Stomach (tissue), 19 donors: ENCODE measurements at places on chromosomes 4 and X. TPM values are rescaled to one million over a fixed set of nuclear protein-coding genes. Genes with fewer than 3 reads are reported as not detected.

DNA sequence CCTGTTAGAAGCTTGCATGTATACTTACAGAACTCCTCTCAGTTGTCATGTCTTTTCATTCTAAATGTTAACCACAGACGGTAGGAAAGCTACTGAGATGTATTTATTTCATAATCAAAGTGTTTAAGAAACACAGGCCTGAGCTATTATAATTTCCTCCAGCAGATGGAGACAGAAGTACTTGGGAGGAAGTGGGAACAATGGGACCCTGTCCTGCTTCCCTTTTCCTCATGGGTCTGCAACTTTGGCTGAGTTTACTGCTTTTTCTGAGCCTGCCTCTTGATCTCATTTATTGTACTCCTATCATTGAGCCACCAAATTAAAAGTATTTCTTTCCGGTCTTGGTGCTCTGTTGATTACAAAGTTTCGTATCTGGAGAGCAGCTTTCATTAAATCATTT lies 67.7 kb upstream of the SPANXN2 start:
- no peak for DNase-seq

GRCh38 chr4:153427363-153428071 lies 38.6 kb upstream of the TMEM131L start:
- no peak for DNase-seq

DNA sequence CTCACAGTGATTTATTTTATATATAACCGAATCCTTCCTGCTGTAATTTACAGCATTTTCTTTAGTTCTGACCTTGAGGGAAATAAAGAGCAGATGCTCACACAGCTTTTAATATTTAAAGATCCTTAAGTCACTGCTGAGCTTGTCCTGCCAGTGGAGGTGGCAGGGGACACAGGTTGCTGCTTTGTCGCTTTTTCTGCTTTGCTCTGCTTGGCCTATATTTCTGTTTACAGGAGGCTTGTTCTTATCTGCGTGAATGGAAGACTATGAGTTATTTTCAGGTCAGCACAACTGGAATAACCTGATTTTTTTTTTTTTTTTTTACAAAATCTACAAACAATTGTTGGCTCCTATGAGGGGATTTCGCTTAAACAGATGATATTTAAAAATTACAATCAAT lies 2.3 kb downstream of the TXK start:
- no peak for DNase-seq

DNA sequence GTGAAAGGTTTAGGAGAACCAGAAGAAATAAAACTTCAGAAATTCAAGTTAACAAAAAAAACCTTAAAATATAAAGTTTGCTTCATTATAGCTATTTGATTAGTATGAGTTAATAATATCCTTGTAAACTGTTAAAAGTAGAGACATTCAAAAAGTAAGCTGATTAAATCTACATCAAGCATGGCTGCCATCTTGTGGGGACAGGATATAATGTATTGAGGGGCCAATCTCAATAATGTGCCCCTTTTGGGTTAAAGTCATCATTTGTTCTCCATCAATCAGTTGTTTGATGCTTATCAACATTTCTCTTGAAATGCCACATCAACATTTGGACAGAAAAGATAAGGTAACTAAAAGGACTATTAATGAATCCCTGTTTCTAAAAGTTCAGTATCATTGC lies 4.6 kb upstream of the GRID2 start:
- peak; percentile 3 for DNase-seq

GRCh38 chr4:72631296-72631695 lies 62.3 kb upstream of the ADAMTS3 start:
- no peak for DNase-seq

DNA sequence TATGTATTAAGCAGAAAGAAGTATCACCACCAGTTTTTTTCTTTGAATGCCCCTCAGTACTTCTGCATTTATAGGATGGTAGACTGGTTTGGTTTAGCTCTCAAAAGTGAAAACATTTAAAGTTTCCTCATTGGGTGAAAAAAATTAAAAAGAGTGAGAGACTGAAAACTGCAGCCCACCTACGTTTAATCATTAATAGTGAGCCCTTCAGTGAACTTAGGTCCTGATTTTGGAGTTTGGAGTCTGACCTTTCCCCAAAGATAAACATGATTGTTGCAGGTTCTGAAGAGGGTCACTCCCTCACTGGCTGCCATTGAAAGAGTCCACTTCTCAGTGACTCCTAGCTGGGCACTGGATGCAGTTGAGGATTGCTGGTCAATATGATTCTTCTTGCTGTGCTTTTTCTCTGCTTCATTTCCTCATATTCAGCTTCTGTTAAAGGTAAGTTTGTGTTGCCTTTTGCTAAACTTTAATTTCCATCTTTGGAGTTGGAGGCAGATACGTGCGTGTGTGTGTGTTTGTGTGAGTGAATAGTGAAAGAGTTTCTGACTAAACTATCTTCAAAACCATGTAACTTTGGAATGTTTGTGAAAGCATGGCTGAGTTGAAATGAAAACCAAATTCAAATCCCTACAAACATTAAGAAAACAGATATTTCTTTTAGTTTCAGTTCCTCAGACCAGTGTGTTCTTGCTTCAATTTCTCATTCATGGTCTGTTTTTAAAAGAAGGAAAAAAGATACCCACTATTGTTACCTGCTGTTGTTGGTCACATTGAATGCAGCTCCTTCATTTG lies at the start of gene MTTP:
TSS of gene MTTP (plus strand) at position 295 of the 795 bp plus-strand sequence. CDS start at position 381, 86 bp downstream.
- no peak for DNase-seq

The C4orf46 gene
- total RNA-seq: 2.9 TPM
